NCI-H2227 treated with DMSO at 0.1 percent for 48 hours (cell line): ENCODE measurements at places on chromosomes 7 and 10.

DNA sequence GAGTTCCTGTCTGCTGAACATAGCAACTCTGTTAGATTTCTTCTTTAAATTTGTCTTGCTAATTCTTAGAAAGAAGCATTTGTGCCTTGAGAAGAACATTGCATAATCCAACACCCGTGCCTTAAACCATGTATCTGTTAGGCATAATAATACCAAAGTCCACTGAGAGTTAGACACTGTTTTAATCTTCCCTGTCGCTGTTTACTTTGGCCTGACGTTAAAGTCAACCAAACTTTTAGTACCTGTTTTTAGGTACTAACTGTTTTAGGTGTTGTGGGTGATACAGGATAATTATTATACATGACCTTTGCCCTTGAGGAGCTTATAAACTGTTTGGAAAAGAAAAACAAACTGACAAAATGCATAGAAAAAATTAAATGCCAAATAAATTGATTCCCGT lies 43.6 kb downstream of the KLHDC10 start:
- no peak for DNase-seq

DNA sequence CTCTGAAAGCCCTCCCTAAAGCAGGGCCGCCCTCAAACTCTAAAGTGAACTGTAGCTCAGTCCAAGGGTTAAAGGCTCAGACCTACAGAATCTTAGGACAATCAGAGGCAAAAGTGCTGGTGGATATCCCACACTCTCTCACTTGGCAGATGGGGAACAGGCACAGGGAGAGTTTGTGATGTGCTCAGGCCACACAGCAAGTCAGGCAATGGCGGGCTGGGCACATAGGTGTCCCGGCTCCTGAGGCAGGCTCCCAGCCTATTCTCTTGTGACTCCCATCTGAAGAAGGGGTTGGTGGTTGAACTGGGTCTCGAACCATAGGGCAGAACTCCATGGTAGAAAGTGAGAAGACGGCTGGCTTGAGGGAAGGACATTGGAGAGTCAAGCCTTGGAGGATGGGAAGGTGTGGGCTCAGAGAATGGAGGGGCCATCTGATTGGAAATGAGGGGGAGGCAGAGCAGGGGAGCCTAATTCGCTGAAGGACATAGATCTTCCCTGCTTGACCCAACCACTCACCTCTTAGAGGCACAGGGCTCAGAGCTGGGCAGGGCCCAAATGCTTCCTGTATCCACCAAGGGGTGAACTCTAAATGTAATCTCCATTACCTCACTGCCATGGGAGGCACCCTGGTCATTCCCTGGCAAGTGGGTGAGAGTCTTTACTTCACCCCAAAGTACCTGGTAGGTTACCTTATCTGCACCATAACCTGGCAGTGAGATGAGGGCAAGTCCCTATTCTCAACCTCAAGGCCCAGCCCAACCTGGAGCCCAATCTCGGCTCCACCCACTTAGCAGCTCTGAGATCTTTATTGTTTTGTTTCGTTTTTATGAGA lies 4.9 kb upstream of the ZMIZ1 start:
- no peak for DNase-seq

- no peak for DNase-seq
Observed at GRCh38 chr10:59435707-59436106, 73.4 kb upstream of the FAM13C start.

- peak; percentile 13 for DNase-seq
Observed at GRCh38 chr7:70098905-70099672, 500.8 kb downstream of the AUTS2 start.

DNA sequence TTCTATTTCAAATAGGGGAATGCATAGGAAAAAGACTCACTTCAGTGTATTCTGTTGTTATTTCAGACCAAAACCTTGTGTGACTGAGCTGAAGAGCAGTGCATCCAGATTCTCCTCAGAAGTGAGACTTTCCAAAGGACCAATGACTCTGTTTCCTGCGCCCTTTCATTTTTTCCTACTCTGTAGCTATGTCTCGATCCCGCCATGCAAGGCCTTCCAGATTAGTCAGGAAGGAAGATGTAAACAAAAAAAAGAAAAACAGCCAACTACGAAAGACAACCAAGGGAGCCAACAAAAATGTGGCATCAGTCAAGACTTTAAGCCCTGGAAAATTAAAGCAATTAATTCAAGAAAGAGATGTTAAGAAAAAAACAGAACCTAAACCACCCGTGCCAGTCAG lies 12.0 kb downstream of the TET1 start:
- no peak for DNase-seq

DNA sequence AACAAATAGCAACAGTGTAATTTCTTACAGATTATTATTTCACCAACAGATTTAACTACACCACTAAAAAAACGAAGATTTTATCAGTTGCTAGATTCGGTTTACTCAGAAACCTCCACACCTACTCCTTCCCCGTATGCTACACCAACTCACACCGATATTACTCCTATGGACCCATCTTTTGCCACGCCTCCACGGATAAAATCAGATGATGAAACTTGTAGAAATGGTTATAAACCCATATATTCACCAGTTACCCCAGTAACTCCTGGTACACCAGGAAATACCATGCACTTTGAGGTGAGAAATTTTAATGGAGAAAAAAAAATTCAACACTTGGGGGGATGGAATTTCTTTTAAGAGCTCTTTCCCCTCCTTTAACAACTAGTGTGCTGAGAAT lies 92.5 kb downstream of the KMT2E start:
- DNase-seq = no peak

DNA sequence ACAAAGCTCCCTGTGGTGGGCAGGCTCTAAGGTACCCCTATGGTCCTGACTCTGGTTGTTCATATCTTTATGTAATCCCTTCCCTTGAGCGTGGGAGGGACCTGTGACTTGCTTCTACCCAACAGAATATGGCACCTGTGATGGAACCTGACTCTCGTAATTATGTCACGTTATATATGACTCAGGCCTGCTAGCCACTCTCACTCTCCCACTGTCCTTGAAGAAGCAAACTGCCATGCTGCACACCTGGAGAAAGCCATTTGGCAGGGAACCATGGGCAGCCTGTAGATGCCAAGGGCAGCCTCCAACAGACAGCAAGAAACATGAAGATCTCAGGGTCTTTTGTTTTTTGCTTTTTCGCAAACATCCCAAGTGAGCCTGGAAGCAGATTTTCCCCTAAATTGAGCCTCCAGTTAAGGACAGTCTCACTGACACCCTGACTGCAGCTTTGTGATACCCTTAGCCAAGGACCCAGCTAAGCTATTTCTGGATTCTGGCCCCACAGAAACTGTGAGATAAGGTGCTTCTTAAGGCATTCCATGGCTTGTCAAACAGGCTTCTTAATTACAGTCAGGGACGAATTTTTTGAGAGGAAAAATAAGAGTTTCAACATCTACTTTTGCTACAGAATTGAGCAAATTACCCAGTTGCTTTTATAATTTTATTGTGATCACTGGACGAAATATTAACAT lies 49.6 kb downstream of the IFIT5 start:
- no peak for DNase-seq
